ENCODE measurements at places on chromosomes 5 and 9. TPM values are rescaled to one million over a fixed set of nuclear protein-coding genes. Genes with fewer than 3 reads are reported as not detected.

The ST6GALNAC4 gene
- 34.1 TPM for total RNA-seq

The C9orf153 gene
- total RNA-seq: not detected

The VCP gene
- 351 TPM for total RNA-seq

The DND1 gene
- total RNA-seq: not detected

DNA sequence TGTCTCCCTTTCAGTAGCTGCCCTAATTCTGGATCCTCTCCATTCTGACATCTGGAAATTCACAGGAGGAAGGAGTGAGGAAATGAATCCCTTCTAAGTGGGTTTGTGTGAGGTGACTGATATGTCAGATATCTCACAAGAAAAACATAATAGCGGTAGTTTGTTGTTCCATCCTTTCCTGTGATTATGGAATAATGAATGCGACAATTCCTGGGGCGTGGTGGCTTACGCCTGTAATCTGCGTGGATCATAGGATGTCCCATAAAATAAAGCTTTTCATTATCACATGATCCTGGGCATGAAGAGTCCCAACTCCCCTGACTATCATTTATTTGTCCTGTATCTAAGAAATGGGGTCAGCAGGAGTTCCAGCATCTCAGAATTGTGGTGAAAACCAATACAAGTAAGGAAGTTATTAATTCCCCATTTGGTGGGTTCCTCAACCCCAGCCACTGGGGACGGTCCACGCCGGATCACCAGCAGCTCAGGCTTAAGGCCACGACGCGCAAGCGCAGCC is 375 bp upstream of the C5orf24 start:
- DNase-seq: no peak

DNA sequence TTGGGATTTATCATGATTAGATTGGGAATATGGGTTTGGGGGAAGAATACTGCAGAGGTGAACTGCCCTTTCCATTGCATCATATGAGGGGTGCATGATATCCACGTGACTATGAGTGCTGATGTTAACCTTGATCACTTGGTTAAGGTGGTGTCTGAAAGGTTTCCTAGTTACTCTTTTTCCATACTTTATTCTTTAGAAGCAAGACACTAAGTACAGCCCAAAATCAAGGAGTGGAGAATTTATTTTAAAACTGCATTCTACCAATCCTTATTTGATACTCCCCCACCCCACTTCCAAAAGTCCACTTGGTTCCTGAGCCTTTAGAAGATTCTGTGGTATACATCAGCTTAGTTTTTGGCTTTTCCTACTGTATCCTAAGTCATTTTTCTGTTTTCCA is 20.3 kb upstream of the STOM start:
- no peak for DNase-seq

- no peak for DNase-seq
Measured at GRCh38 chr5:132501629-132501956, 11.0 kb upstream of the IRF1 start.

GRCh38 chr5:19771174-19771835 is 216.7 kb downstream of the CDH18 start:
- no peak for DNase-seq

All from fibroblast of villous mesenchyme (primary cell).